Stimulated activated CD8-positive, alpha-beta memory T cell treated with anti-CD3 and anti-CD28 coated beads, Interleukin-2, amount 100 ng/mL, for 1 hour (primary cell): ENCODE measurements at places on chromosomes 12 and 14.

- DNase-seq: peak; percentile 82
Measured at GRCh38 chr12:6937481-6938352, 5.9 kb upstream of the RNU7-1 start.

GRCh38 chr12:40499856-40500255, 192.4 kb upstream of the CNTN1 start:
- no peak for DNase-seq

- DNase-seq: no peak
Measured at GRCh38 chr12:42905419-42905705, 315.8 kb upstream of the PRICKLE1 start.

- no peak for DNase-seq
Measured at GRCh38 chr14:39740454-39740853, 308.2 kb upstream of the FBXO33 start.

DNA sequence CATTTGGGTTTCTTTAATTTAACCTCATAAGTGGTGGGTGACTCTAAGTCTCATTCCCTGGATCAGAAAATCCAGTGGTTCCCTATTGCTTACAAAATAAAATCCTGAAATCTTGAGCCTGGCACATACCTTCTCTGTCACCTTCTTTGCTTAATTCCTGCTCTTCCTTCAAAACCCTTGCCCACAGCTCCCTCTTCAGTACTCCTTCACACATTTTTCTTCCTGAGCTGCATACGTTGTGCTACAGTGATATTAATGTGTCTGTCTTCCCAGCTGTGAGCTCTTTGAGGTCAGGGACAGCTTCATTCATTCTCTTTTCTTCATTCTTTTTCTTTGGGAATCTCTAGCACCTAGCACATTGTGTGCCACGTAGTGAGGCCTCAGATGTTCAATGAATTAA, 9.5 kb downstream of the TSPAN11 start:
- no peak for DNase-seq

- DNase-seq: no peak
Measured at GRCh38 chr12:57751432-57751787, 700 bp downstream of the CDK4 start.

GRCh38 chr12:100566887-100567637, 6.4 kb upstream of the GAS2L3 start:
- no peak for DNase-seq

DNA sequence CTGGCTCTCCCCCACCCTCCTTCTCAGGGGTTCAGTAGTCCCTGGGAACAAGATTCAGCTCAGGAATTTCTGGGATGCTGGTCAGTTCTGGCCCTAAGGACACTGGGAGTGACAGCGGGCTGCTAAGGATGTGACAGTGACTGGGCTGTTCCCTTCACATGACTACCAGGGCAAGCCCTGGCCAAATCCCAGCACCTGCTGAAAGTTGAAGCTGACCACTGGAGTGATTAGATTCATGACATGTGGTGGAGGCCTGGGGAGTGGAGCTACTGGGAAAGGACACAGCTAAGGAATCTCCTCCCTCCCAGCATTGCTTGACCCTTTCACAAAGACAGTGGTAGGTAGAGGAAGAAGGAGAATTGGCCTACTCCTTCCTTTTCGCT, 204.9 kb downstream of the DAD1 start:
- DNase-seq: no peak

- DNase-seq: no peak
Measured at GRCh38 chr14:76314521-76315034, 61.4 kb upstream of the ESRRB start.

GRCh38 chr12:19910681-19911080, 457.7 kb upstream of the PDE3A start:
- DNase-seq: no peak

DNA sequence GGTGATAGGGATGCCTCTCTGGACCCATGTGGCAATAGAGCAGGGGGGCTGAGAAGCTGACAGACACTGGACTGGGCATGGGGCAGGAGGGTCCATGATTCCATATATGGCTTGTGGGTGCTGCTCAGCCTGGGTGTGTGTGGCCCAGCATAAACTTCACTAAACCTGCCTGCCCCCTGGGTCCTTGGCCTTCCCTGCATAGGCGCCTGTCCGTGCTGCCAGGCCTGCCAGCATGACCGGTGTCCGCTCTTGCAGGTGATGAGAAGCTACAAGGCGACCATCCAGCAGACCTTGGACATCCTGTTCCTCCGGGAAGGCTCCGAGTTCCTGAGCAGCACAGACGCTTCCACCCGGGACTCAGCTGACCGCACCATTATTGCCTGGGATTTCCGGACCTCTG, 61.6 kb downstream of the BEGAIN start:
- DNase-seq: no peak
